Stimulated activated CD4-positive, alpha-beta T cell treated with anti-CD3 and anti-CD28 coated beads, Interleukin-12 subunit alpha, Interleukin-12 subunit beta, amount 100 ng/mL, for 24 hours (primary cell): ENCODE measurements at places on chromosomes 3 and 15.

DNA sequence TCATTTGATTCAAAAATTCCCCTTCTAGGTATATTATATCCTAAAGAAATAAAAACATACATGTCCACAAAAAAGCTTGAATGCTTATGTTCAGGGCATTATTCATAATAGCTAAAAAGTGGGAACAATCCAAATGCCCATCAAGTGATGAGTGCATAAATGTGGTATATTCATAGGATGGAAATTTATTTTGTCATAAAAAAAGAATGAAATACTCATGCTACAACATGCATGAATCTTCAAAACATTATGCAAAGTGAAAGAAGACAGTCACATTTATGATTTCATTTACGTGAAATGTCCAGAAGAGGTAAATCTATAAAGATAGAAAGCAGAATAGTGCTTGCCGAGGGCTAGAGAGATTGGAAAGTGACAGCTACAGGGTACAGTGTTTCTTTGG, 83.6 kb upstream of the SLC25A36 start:
- DNase-seq = no peak

DNA sequence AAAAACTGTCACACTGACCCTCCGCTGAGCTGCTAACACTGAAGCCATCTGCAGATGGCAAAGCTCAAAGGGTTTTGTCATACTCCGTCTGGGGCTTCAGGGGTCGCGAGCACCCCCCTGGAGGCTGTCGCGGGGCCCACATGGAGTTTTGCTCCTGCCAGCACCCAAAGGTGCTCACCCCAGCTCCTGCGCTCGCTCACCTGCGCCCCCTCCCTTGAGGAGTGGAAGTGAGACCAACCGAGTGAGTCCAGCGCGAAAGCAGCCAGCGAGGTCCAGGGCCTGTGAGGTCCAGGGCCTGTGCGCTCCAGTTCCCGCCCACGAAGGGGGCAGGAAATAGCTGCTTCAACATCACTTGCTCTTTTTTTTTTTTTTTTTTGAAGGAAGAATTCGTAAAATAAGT, 208.5 kb downstream of the ROBO2 start:
- no peak for DNase-seq

GRCh38 chr3:177451864-177452830, 254.9 kb upstream of the TBL1XR1 start:
- DNase-seq = no peak

GRCh38 chr3:52140000-52140399, 14.2 kb downstream of the POC1A start:
- no peak for DNase-seq

GRCh38 chr3:129001101-129001805, at the start of gene EFCC1:
Gene EFCC1, plus strand, starts transcription at chr3:129001304. Its CDS starts 325 bp downstream, at chr3:129001629.
- DNase-seq = no peak

GRCh38 chr3:101902041-101902440, 52.7 kb downstream of the NFKBIZ start:
- DNase-seq = no peak

DNA sequence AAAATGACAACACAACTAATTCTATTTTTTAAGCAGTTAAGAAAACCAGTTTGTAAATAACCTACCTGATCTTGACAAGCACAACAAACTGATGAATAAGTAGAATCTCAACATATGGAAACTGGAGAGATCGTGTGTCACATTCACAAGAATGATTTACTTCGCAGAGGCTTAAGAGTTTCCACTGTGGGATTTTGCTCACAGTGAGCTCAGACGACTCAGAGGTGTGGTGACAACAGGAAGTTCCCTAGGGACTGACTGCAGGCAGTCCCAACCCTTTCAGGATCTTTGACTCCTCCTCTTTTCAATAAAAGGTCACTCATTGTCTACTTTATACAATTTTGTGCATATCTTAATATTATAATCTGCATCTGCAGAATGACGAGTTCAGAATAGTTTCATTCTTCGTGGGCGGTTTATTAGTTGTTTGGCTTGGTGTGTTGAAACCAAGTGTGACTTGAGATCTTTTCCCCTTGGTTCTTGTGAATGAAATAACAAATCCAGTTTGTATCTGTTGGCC, at the start of gene LIPH:
TSS of gene LIPH (minus strand) at position 231 of the 520 bp plus-strand sequence. CDS start at position 114, 117 bp downstream.
- no peak for DNase-seq

DNA sequence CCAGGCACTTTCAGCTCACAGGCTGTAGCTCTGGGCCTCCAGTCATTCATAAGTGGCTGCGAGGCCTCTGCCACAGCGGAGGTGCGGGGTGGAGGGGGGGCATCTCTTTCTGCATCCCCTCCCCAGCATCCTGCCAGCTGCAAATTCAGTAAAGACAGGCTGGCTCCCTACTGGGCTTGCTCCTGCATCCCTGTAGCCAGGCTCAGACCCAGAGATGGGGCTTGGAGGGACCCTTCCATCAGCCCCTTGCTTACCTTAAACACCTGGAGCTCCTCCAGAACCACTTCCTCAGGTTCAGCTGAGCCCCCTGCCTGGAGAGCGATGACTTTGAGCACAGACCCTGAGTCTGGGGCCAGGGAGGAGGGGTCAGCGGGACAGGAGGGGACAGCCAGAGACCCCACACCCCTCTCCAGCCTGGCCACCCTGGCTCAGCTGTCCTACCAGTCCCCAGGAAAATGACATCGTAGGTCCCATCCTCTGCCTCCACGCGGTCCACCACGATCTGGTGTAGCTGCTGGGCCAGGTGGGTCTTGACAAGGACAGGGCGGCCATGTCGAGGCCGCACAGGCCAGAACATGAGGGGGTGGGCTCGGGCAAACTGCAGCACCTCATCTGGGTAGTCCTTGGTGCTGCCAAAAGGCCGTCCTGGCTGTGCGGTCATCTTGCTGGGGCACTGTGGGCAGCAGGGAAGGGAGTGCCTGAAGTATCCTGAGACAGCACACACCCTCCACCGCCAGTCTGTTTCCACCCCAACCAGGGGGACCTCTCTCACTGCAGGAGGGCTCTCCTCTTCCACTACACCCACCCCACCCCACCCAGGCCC, 5.3 kb downstream of the SEMA3G start:
- no peak for DNase-seq

- no peak for DNase-seq
Measured at GRCh38 chr15:73747847-73748590, 5.1 kb downstream of the INSYN1 start.

GRCh38 chr15:94403331-94403730, 172.0 kb downstream of the MCTP2 start:
- no peak for DNase-seq

GRCh38 chr3:46264002-46264401, 21.7 kb downstream of the CCR3 start:
- DNase-seq = no peak

DNA sequence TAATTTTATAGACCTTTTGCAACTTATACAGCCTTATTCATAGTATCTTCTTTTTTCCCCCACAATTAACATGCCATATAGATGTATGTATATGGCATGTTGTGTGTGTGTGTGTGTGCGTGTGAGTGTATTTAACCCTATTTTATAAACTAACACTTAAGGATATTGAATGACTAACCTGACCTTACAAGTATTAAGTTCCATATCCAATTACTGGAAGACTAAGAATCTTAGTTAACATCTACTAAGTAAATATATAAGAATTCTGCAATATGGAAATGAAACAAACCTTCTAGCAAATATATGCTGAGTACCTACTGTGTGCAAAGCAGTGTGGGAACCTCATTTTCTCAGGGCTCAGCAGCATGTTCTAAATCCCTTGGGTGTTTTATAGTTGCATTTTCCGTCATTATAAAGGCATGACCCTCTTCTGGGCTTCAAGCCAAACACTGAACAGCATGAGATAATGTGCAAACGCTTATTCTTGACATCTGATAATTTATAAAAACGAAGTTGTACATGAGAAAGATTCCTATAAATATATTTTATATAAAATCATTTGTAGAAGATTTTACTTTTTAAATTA, 105.5 kb downstream of the NLGN1 start:
- no peak for DNase-seq

- DNase-seq = no peak
Measured at GRCh38 chr3:77475507-77475906, 435.6 kb downstream of the ROBO2 start.

DNA sequence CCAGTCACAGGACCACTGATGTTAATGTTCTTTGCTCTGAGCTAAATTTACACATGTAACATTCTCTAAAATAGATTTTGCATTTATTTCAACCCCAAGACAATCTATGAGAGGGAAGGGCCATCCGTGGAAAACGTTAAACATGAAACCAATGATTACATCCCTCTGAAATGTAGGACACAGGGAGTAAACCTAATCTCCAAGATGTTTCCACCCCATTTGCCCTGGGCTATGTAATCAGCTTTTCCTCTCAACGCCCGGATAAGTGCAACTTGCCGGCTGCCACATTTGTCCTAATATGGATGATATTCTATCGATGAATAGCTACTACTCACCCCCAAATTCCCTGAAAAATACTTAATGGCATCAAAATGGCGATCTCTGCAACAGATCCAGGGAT, 6.4 kb upstream of the FMN1 start:
- DNase-seq = no peak

DNA sequence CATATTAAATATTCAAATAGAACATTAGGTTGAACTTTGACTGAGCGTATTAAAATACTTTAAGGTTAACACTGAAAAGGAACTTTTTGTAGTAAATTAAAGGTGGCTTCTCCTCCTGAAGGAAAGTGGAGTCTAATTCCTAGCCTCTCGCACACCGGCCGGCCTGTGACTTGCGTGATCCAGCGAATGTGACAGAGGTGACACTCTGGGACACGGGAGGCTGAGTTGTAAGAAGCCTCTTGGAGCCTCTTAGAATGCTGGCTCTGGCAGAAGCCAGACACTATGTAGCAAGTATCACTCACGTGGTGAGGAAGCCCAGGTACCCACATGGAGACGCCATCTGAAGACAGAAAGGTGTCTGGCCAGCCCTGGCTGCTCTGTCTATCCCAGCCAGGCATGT, 64.9 kb upstream of the NSMCE3 start:
- DNase-seq = no peak

GRCh38 chr3:4766716-4767499, 212.3 kb upstream of the BHLHE40 start:
- DNase-seq = no peak

- DNase-seq = no peak
Measured at GRCh38 chr3:147797095-147797494, 387.9 kb downstream of the ZIC1 start.

DNA sequence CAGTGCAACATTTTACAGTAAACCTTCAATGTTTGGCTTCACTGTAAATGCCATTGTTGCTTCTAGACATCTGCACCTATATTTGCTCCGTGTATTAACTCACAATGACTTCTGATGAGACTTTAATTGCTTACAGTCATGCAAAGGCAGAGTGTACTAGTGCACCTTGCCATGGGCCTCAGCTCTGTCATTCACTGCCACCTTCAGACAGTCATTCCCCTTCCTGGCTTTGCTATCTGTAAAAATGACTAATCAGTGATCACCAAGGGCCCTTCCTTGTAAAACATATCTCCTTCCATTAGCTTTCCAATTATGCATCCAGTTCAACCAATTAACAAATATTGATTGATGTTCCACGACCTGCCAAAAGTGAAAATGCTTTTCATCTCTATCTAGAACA, 120.3 kb downstream of the ARRDC4 start:
- no peak for DNase-seq

DNA sequence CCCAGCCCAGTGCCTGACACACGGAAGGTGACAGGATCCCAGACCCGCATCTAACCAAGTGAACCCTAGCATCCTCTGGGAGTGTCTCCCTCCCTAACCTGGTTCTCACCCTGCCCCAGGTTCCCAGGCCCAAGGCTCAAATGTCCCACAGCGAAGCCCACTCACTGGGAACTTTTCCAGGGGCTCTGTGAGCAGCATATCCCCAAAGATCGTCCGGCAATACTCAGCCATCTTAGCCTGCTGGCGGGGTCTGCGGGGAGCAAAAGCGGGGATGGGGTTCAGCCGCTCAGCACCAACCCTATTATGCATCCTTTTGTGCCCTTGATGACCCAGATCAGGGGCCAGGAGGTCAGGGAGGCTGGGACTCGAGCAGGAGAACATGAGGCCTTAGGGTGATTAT, 10.4 kb downstream of the PLCB2 start:
- no peak for DNase-seq

GRCh38 chr3:191269289-191270085, 59.7 kb upstream of the CCDC50 start:
- DNase-seq = no peak
